Fibroblast of skin of right quadriceps (primary cell): ENCODE measurements at places on chromosomes 6 and 20.

DNA sequence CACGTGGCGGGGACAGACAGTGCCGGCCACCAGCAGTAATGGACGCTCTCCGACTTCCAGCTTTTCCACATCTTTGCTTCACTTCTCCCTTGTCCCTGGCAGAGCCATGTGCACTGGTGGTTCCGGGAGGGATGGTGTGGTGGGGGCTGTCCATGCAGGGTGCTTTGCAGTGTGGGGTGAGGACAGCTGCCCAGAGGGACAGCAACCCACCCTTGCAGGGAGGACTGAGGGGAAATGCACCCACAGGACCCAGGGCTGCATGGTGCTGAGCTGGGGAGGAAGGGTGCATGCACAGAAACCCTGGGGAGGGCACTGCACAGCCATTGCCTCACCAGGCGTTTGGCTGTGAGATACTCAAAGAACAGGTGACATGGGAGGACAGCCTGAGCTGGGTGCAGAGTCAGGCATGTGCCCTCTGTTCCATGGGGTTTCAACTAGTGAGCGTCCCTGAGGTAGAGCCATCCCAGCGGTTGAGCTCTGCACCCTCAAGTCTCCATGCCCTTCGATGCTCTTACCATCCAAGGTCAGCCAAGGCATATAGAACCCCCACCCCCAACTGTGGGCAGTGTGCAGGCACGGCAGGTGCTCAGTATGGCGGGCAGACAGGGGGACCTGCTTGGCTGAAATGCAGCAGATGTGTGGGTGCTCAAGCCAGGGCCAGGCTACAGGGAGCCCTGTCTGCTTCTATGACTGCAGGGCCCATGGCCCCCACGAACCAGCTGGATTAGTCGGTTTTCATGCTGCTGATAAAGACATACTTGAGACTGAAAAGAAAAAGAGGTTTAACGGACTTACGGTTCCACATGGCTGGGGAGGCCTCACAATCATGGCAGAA, 239.7 kb downstream of the TTLL2 start:
- DNase-seq = no peak

DNA sequence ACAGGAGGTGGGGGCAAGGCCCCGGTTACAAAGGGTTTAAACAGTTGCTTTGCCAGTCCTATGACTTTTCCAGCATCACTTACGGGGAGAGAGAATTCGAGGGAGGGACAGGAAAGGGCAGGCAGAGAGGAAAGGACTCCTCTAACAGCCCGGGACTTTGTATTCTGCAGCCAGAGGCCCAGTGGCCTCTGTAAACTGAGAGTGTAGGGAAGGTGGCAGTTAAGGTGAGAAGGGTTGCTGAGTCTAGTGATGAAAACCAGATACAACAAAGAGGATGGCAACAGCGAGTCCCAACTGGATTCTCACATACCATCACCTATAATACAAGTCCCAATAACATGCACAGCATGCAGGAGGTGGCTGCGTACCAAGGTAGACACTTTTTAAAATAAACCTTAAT, 13.5 kb downstream of the PLAGL2 start:
- no peak for DNase-seq

DNA sequence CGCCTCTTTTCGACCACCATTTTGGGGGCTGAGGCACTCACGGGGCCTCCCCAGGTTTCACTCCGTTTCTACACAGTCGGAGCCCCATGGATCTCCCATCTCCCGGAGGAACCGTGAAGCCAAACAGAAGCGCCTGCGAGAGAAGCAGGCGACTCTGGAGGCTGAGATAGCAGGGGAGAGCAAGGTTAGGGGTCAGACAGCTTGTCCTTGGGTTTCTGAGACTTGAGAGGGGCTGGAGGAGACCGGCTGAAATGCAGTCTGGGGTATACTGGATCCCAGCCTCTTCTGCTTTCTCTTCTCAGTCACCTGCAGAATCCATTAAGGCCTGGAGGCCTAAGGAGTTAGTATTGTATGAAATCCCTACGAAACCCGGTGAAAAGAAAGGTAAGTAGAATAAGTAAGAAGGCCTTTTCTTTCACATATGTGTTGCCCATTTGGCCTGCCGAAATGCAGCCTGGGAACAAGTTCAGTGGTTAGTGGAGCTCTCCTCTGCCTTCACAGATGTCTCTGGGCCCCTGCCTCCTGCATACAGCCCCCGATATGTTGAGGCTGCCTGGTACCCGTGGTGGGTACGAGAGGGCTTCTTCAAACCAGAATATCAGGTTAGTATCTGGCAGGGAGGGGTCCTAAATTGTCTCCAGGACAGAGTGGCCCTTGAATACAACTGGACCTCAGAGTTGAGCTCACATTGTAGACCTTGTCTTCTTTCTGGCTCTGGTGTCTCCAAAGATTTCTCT, 984 bp downstream of the VARS2 start:
- DNase-seq = no peak

GRCh38 chr20:12409501-12409900, 491.8 kb downstream of the BTBD3 start:
- no peak for DNase-seq

GRCh38 chr20:59701236-59701635, 96.9 kb downstream of the PHACTR3 start:
- no peak for DNase-seq

- DNase-seq = no peak
Measured at GRCh38 chr20:23520185-23520584, 29.3 kb downstream of the CST8 start.

GRCh38 chr6:167574431-167575151, 249.7 kb downstream of the TTLL2 start:
- DNase-seq = no peak
